NCI-H1092 (cell line): ENCODE measurements at places on chromosomes 2 and 18.
A peak's percentile ranks its signal among the peaks of the same experiment; 100 is the strongest.

GRCh38 chr2:222982010-222982908, 69.7 kb upstream of the KCNE4 start:
- peak; percentile 48 for DNase-seq

DNA sequence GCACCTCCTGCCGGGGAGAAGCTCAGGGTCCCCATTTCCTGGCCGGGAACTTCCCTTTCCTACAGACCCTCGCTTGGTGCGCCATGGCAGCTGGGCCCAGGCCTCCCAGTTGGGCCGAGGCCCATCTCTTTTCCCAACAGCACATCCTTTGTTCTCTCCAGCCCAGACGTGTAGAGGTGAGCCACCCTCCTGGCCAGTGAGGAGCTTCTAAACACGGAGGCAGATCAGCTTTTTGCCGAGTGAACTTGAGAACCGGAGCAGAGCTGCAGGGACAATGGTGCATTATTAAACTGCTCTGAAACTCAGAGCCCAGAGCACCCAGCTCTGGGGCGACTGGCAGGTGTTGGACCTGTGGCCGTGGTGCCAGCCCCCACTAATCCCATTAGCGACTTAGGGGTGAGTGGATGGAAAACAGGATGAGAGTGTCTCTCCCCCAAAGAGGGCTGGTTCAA, 25.4 kb downstream of the SH3BP4 start:
- no peak for DNase-seq

- DNase-seq: no peak
Measured at GRCh38 chr2:53235836-53236582, 531.6 kb upstream of the CHAC2 start.

DNA sequence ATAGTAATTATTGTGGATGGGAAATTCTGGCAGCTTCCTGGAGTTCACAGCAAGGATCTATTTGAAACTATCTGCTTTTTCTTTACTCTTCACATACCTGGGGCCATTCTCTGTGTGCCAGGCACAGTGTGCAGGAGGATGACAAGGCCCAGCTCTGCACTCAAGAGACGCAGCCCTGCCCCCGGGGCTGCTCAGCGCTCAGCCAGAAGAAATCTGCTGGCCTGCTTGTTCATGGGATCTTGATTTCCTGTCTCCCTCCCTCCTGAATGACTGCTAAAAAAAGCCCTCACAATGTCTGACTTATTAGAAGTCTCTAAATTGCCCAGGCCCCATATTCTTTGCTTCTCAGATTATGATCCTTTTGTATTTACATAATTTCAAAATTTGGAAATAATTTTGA, 210.9 kb downstream of the DCDC2C start:
- DNase-seq: no peak

DNA sequence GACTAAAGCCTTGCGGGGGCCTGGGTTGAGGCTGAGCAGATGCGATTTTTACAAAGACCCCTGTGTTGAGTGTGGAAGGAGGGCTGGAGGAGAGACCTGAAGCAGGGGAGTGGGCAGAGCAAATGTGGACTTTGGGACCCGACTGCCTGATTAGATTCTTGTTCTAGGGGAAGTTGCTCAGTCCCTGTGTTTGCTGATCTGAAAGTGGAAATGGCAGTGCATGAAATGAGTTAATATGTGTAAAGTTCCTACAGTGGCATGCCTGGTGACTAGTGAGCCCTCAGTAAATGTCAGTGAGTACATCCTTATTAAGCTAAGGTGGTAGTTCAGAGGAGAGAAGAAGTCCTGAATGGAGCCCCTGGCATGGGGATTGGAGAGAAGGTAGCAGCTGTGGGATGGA, 52.3 kb downstream of the ARMC9 start:
- no peak for DNase-seq

DNA sequence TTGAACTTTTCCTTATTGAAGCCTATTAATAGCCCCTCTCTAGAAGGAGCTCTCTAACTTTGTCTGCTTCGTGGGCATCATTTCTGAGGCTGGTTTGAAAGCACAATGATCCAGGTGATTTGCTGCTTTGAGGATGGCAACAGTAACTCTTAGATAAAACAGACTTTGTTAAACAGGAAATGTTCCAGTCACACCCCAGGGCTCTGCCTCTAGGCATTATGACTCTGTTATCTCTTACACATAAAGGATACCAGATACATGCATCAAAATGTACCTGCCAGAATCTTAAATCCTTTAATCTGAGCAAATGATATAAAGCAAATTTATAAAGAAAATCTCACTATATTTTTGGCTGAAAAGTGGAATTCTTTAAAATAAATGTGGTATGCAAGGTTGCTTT, 52.3 kb downstream of the GAD1 start:
- DNase-seq: no peak

GRCh38 chr2:124582387-124582786, 557.3 kb downstream of the CNTNAP5 start:
- DNase-seq: no peak

DNA sequence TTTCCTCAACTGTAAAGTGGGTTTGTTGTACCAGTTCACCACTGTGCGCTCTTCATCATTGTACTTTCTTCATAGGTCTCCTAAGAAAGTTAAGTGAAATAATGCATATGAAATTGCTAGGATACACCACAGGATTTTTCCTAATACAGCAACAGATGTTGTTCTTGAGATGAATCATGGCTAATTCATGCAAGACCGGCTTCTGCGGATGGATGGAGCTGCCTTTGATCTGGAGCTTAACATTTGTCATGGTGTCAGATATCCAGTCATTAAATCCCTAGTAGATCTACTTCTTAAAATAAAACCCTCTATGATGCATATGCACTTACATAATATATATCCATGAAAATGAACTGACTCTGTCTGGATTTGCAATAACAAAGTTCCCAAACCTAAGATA, 114.1 kb downstream of the COL6A3 start:
- DNase-seq: no peak

DNA sequence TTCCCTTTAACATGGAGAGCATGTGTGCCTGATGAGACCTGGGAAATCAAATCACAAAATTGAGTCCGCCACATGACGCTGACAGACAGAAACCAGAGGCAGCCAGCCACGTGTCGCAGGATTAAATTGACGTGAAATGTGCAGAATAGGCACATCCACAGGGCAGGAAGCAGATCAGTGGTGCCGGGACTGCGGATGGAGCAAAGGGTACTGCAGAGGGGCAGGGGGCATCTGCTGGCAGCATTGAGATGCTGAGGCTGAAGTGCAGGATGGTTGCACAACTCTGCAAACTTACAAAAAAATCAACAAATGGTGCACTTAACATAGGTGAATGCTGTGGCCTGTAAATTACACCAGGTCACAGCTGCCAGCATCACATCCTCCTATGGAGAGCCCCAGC, 48.2 kb upstream of the TUBA3E start:
- no peak for DNase-seq

- no peak for DNase-seq
Measured at GRCh38 chr2:231909631-231910030, 16.6 kb downstream of the NPPC start.

DNA sequence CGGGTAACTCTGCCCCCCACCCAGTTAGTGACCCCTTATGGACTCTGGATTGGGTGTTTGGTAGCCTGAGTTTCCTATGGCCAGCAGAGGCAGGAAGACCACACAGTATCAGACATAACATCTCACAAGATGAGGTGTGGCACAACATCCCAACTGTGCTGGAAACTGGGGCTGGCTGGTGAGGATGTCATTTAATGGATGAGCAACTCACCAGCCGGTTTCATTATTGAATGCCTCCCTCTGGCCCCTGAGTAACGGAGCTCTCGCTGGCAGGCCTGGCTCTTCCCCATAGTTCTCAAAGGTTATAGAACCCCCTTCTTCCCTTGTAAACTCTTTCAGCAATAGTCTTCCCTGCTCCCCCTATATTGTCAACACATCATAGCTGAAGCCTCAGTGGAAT, 195.0 kb downstream of the BCL11A start:
- DNase-seq: no peak

- no peak for DNase-seq
Measured at GRCh38 chr2:208366215-208367127, 40.1 kb upstream of the PTH2R start.

- DNase-seq: no peak
Measured at GRCh38 chr2:228658998-228659397, 477.5 kb upstream of the SPHKAP start.

DNA sequence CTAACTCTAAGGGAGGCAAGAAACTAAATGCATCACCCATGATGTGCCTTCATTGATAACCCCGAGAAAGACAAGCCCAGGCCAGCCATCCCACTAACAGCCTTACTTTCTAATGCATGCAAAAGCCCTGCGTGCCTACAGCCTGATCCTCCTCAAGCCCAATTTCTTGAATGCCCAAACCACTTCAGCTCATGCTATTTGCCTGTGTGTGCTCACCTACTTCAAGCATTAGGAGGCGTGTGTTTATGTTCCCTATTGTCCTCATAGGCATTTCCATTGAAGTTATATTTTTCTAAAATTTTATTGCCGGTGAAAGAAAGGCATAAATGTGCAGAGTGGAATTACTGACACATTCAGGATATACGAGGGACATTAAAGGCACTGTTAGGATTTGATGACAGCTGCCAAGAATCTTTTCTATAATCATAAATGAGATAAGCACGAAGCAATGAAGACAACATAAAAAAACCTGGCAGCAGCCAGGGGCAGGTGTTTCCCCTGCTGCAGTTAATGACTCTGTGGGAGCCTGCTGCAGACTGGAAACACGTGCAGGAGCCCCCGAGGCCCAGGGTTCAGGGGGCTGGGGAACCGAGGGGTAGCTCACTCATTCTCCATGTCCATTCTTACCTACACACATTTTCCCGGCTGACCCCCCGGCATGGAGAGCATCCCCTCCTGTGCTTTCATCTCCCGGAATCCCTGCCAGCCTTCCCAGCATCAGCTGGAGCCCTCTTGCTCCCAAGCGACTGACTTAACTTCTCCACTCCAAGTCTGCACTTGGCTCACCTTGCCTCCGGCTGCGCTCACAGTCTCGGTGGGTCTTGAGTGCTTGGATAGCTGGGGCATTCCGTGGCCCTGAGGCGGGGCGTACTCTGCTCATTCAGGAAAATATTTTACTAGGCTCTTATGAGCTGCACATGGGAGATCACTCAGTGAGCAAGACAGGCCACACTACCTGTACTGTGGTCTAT, 292.3 kb upstream of the SIX2 start:
- peak; percentile 93 for DNase-seq

GRCh38 chr2:169739351-169739750, 5.7 kb downstream of the KLHL23 start:
- no peak for DNase-seq

DNA sequence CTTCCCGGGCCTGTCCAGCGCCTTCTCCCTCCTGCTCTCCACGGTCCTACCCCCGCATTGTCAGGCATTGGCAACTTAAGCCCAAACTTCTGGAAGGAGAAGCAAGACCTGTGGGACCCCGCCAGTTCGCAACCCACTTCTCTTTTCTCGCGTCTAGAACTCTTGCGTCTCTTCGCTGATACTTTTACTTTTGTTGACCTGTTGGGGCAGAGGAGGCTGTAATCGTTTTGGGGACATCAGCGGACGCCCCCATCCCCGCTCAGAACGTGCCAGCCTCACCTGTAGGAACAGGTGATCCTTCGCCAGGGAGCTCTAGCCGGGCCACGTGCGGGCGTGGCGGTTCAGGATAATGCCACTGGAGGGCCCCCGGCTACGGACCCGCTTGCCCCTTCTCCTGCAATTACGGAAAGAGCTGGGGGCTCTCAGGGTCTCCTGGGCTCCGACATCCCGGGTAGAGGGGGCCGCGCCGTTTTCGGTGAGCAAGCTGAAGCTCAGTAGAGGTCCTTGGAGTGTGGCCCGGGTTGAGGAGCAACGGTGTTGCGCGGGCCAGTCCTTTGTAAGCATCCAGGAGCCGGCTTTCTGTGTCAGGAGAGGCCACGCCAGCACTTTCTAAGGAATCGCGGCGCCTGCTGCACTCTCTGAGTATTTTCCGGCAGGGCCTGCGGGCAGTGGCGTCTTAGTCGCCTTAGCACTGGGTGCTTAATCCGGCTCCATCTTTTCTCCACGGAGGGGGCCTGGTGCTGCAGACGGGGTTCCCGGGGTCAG, 1.6 kb downstream of the MTCL1 start:
- DNase-seq: peak; percentile 23

DNA sequence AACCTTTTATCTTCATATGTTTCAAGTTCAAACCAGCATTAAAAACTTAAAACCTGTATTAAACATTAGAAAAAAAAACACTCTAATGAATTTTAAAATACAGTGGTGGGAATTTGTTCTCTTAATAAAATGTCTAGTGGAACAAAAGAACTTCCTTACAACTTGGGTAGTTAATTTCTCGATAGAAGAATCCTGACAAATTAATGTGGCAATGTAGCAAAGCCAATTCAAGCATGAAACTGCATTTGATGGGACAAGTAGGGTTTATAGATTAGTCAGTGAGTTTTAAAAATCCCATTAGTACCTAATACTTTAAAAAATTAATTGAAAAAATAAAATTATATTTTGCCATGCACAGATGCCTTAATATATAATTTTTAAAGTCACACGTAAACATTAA, 59.4 kb downstream of the PDE1A start:
- DNase-seq: no peak

- no peak for DNase-seq
Measured at GRCh38 chr2:125259451-125259850, 1234.4 kb downstream of the CNTNAP5 start.

- no peak for DNase-seq
Measured at GRCh38 chr2:191974676-191975075, 127.8 kb upstream of the CAVIN2 start.

- no peak for DNase-seq
Measured at GRCh38 chr18:22705328-22705727, 227.8 kb upstream of the RBBP8 start.

GRCh38 chr2:205730701-205731582, 48.6 kb downstream of the NRP2 start:
- no peak for DNase-seq
